ENCODE measurements at places on chromosomes 13 and 19.

GRCh38 chr13:74869846-74870245 is 612.1 kb downstream of the TBC1D4 start:
- DNase-seq, result no peak

DNA sequence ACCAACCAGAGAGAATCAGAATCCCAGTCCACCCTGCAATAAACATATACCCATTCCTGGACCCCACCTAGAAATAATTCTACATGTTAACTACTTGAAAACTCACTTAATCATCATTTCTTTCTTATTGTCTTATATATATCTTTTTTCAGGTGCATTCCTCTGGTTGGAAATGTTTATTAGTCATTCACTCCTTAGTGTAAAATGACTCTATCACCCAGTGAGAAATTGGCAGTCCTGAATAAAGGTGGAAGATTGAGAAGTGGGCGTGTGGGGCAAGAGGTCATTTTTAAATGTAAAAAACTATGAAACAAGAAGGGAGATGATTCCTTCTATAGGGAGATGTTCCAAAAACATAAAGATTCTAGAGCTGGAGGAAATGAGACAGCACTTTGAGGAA is 101.2 kb upstream of the MBNL2 start:
- DNase-seq, result no peak

- DNase-seq, result no peak
Observed at GRCh38 chr13:114108141-114108761, 24.2 kb downstream of the RASA3 start.

DNA sequence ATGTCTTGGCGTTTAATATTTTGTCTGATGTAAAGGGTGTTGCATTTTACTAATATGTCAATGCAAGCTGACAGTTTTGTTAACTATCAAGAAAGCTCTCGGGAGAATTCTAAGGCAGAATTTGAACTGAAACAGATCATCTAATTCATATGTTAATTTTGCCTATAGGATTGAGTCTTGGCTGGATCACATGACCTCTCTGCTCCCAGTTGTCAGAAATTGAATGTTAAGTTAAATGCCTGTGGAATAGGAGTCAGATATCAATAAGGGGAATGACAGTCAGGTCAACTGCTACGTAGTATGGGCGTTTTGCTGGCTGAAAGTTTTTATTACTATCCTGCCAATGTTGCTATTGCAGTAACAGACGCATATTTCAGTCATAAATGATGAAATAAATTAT is 358.5 kb downstream of the MYO16 start:
- DNase-seq, result no peak

- peak; percentile 58 for DNase-seq
Observed at GRCh38 chr19:2888731-2889224, 11.9 kb upstream of the ZNF57 start.

DNA sequence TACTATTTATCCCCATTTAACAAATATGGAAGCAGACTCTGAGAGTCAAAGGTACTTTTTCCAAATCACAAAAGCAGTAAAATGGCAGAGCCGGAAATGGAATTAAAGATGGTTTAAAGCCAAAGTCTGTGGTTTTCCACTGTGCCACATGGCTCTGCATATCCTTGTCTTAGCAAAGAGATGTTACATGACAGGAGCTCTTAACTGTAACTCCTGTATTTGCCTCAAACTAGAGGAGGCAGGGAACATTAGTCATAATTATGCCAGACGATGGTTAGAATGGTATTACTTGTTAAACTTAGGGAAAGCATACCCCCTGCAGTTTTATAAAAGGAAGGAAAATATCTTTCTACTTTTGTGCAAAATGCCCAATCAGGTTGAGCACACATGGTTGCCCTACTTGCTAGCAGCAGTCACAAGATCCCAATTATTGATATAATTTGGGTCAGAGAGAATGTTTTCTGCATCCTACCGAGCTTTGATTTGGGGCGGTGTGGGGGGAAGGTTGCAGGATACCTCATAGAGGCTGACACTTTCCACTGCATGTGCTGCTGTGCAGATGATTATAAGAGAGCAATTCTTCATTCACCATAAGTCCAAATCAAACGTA is 42.0 kb upstream of the MAB21L1 start:
- DNase-seq, result no peak

- DNase-seq, result peak; percentile 69
Observed at GRCh38 chr19:737591-738093, 13.3 kb upstream of the MISP start.

DNA sequence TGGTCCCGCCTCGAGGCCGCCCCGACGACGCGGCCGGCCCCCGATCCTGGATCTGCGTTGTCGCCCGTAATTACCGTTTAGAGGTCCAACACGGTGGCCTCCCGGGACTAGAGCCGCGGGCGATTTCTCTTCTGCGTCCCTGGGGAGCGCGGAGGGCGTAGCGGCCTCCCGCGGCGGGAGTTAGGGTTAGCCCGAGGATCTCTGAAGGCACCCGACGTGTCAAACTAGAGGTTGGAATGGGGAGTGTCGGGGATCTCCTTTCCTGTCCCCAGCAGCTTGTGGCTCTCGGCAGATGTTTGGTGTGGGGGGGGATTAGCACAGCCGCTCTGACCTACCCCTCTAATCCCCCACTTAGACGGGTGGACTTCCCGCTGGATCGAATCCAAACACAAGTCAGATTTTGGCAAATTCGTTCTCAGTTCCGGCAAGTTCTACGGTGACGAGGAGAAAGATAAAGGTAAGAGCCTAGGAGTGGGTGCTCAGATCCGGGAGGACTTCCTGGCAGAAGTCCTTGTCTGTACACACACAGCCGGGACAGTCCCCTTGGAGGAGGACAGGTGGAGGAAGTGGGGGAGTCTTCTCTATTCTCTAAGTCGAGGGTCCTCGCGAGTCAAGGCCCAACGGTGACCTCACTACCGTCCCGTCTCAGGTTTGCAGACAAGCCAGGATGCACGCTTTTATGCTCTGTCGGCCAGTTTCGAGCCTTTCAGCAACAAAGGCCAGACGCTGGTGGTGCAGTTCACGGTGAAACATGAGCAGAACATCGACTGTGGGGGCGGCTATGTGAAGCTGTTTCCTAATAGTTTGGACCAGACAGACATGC is 581 bp downstream of the CALR start:
- DNase-seq, result peak; percentile 48

- no peak for DNase-seq
Observed at GRCh38 chr13:64371045-64371444, 2859.1 kb downstream of the PCDH9 start.

DNA sequence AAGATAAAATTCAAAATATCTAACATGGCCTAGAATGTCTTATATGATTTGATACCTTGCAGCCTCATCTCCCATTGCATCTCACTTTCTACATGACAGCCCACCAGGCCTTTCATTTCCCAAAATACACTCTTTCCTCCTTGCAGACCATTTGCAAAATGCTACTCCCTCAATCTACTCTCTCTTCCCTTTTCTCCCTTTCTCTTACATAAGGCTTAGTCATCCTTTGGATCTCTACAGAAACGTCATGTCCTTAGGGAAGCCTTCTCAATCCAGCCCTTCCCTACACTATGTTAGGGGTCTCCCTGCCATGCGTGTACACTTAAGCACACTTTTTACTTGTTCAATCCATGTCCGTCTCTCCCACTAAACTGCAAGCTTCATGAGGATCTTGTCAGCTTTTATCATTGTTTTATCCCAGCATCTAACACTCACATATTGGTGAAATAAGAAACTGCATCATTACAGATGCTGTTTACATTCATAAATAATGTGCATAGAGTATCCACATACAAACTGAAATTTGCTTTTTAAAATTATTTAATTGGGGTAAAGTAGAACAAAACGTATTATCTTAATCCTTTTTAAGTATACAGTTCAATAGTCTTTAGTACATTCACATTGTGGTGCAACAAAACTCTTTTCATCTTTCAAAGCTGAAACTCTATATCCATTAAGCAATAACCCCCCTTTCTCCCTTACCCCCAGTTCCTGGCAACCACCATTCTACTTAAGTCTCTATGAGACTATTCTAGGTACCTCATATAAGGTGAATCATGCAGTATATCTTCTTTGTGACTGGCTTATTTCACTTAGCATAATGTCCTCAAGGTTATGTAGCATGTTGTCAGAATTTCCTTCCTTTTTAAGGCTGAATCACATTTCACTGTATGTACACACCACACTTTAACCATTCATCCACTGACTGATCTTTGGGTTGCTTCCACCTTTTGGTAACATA is 11.5 kb upstream of the WBP4 start:
- no peak for DNase-seq

DNA sequence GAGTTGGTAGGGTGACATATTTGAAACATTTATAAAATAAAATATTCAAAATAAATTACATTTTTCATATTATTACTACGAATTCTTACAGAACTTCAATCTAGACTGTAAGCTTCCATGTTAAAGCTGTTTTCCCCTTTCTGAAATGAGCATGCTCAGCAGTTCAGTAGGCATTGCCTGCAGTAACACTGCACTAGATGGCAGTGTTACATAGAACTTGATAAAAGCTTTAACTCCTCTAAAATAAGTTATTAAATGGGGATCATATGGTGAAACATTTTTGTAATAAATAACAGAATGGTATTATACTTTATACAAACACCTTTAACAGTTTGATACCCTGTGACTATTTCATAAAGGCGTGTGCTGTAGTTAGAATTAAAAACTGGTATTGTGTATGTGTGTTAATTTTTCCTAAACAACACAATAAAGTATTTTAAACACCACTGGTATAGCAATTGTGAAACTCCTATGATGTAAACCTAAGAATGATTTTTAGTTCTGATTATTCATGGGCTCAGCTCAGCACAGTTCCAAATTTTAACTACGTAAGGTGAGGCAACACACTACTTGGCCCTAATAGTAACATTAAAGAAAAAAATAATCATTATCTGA is 11.6 kb upstream of the GPR18 start:
- DNase-seq, result no peak

- DNase-seq, result no peak
Observed at GRCh38 chr13:59755632-59756290, 408.0 kb downstream of the DIAPH3 start.

- DNase-seq, result no peak
Observed at GRCh38 chr19:5313307-5313706, 27.3 kb downstream of the PTPRS start.

- DNase-seq, result no peak
Observed at GRCh38 chr13:76772241-76772640, 114.0 kb downstream of the KCTD12 start.

DNA sequence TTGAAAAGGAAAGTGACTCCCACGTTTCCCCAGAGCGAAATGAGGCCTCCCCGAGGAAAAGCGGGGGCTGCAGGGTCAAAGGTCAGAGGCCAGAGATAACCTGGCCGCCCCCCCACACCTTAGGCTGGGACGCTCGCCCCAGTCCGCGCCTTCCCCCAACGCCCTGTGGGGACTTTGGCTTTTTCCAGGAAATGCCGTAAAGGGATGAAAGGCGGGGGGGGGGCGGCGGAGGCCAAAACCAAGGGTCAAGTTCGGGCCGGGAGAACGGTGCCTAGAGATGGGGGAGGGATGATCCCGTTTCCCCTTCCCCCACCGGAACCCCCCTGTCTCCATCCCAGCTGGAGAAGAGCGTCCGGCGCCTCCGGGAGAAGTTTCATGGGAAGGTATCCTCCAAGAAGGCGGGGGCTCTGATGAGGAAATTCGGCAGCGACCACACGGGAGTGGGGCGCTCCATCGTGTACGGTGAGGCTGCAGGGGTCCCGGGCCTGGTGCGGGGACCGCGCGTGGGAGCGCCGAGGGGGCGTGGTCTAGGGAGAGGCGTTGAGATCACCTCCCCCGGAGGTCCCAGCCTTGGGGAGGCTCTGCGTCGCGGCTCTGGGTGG is 575 bp downstream of the SHFL start:
- DNase-seq, result peak; percentile 69

- DNase-seq, result no peak
Observed at GRCh38 chr13:110914081-110914330, 863 bp downstream of the ANKRD10 start.

- no peak for DNase-seq
Observed at GRCh38 chr13:102582256-102582655, 14.5 kb upstream of the TPP2 start.

DNA sequence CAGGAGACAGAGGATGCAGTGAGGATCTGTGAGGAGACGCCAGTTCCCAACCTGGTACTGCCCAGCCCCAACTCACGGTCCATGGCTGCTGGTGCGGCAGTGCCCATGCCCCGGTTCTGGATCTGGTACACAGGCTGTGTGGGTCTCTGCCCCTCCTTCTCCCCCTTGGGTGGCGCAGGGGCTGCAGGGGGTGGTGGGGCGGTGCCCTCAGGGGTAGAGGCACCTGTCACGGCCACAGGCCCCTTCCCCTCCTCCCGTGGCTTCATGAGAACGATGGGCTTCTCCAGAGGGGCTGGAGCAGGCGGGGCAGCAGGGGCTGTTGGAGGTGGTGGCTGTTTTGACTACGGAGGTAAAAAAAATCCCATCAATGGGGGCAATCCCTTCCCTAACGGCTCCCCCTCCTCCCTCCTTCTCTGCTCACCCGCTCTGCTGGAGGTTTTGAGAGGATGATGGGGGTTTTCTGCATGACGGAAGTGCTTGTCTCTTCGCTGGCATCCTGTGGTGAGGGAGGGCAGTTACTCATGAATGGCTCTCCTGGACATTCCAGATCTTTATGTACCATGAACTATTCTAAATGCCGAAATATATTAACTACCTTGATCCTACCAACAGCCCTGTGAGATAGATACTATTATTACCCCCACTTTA is 7.1 kb downstream of the SMG9 start:
- DNase-seq, result no peak

DNA sequence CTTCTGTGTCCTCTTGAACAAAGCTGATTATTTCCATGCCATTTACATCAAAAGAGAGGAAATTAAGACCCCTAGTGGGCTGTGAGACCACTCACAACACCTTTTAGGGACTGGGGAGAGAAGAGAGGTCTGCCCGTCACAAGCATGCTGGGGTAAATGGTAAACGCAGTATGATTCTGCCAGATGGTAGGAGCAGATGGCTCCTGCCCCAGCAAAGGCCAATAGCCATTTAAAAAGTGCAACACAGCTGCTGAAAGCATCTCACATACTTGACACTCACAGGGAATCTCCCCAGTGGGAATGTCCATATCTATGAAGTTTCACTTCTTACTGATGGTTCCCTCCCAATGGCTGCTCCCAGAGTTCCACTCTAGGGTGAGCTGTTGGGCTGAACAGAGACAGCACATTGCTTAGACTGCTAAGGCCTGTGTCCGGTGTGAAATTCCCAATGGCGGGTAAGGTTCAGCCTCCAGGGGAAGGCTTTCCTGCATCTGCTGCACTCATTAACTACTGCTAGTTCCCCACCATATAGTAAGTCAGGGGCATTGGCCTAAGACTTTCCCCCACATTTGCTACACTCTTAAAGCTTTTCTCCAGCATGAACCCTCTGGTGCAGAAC is 7.4 kb downstream of the ZNF671 start:
- no peak for DNase-seq
